Tibial artery (tissue), 4 donors: ENCODE measurements at places on chromosomes 11 and 22.

- no peak overlapping the region for H3K4me3 ChIP-seq
- no peak overlapping the region for H3K27ac ChIP-seq
- no peaks in the 10 kb centered on the region for H3K36me3 ChIP-seq
- no peaks in the 10 kb centered on the region for H3K4me1 ChIP-seq
These were observed 1232.2 kb downstream of the BRD1 start for GRCh38 chr22:48595511-48595905.

DNA sequence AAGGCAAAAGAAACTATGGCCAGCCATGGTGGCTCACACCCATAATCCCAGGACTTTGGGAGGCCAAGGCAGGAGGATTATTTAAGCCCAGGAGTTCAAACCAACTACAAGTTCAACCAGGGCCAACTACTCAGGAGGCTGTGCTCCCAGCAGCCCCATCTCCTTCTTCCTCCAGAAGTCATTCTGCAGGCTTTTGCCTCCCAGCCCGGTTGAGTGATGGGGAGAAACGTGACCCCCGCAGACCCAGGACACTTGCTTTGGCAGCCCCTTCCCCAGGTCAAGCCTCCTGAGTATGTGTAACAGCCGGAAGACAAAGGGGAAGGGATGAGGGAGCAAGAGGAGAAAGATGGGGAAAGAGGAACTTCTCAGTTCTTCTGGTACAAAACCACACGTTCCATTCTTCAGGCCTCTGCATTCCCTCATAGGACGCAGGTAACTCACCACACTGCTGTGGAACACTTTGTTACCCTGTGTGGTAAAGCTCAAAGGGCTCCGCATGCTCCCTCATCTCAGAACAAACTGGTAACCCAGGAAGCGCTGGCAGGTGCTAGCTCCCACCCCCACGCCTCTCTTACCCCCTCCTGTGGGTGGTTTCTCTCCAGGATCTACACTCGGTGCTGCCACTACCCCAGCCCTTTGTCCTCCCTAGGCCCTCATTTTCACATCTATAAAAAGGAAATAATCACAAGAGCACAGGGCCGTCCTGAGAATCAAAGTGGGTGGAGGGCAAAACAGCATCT lies 4.0 kb downstream of the SULT4A1 start:
- H3K36me3 ChIP-seq, result no peaks in the 10 kb centered on the region
- H3K4me3 ChIP-seq, result no peak overlapping the region
- no peak overlapping the region for H3K27ac ChIP-seq
- no peaks in the 10 kb centered on the region for H3K4me1 ChIP-seq
- DNase-seq, result peak; percentile 20

DNA sequence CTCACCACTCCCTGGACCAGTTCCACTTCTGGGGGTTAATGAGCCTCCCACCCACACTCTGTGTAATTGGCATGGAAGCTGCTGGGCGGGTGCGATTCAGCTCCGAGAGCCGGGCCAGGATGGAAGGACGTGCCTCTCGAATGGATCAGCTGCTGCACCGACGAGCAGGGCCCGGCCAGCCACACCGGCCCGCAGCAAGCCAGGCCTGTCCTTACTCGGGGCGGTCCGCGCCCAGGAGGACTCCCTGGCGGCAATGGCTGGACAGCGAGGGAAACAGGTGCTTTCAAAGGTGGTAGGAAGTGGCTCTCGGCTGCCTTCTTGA lies 4.3 kb upstream of the SHISAL1 start:
- no peak for DNase-seq
- no peak overlapping the region for H3K4me3 ChIP-seq
- H3K36me3 ChIP-seq, result no peaks in the 10 kb centered on the region
- no peaks in the 10 kb centered on the region for H3K4me1 ChIP-seq
- H3K27ac ChIP-seq, result no peak overlapping the region

- no peak for DNase-seq
- no peaks in the 10 kb centered on the region for H3K36me3 ChIP-seq
- H3K27me3 ChIP-seq, result peaks cover 57% of the 10 kb centered on the region
- H3K4me1 ChIP-seq, result peaks cover 11% of the 10 kb centered on the region
- no peak overlapping the region for H3K4me3 ChIP-seq
These were observed 3.0 kb downstream of the SSTR3 start for GRCh38 chr22:37209140-37209845.

GRCh38 chr11:41895081-41895480 lies 435.6 kb upstream of the LRRC4C start:
- no peak overlapping the region for H3K4me3 ChIP-seq
- no peaks in the 10 kb centered on the region for H3K27me3 ChIP-seq
- no peaks in the 10 kb centered on the region for H3K36me3 ChIP-seq

DNA sequence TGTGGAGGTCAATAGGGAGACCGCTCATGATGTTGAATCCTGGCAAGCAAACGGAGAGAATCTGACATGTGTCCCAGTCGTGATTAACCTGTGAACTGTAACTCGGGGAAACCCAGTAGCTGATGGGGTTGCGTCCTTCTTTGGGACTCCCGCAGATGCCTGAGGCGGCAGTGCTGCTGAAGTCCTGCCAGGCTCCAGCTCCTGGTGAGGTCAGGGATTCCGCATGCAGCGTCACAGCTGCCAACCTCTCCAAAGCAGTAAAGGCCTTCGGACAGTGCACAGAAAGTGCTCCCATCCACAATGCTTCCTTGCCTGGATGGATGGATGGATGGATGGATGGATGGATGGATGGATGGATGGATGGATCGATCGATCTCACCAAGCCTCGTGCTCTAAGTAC lies 13.5 kb downstream of the KCNQ1 start:
- H3K36me3 ChIP-seq, result no peaks in the 10 kb centered on the region
- no peak overlapping the region for H3K4me3 ChIP-seq
- no peaks in the 10 kb centered on the region for H3K27me3 ChIP-seq
- DNase-seq, result no peak
- H3K4me1 ChIP-seq, result no peaks in the 10 kb centered on the region

DNA sequence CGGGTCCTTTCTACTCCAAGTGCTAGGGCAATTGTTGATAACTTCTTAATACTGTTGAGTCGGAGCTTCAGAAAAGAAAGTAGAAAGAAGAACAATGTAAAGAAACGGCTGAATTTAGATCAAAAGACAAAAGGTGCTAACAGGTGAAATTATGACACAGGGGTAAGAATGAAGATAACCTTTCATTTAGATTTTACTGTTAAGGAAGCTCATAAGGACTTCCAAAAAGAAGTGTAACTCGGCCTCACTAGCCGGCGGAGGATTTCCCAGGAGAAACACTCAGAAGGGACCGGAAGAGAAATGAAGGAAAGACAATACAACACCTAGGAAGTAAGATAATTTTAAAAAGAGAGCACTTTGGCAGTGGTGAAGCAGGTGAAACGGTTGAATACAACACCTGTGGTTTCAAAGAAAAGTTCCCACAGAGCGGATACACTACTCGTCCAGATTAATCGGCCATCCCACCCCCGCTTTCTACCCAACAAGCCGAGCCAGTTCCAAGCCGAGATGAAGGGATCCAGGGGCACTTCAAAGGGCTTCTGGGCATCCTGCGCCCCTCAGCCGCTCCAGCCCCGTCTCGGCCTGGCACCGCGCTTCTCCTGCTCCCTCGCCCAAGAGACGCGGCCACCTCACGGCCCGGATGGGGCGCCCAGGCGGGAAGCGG lies 737 bp downstream of the PPP2R1B start:
- H3K36me3 ChIP-seq, result peaks cover 39% of the 10 kb centered on the region
- no peaks in the 10 kb centered on the region for H3K27me3 ChIP-seq
- DNase-seq, result peak; percentile 21
- H3K27ac ChIP-seq, result peak overlapping the region; percentile 96
- no peaks in the 10 kb centered on the region for H3K4me1 ChIP-seq
- peak overlapping the region; percentile 81 for H3K4me3 ChIP-seq

- H3K4me3 ChIP-seq, result no peak overlapping the region
- peaks cover 25% of the 10 kb centered on the region for H3K4me1 ChIP-seq
- no peak for DNase-seq
- no peaks in the 10 kb centered on the region for H3K36me3 ChIP-seq
These were observed 2.0 kb downstream of the GGA1 start for GRCh38 chr22:37610480-37611129.

DNA sequence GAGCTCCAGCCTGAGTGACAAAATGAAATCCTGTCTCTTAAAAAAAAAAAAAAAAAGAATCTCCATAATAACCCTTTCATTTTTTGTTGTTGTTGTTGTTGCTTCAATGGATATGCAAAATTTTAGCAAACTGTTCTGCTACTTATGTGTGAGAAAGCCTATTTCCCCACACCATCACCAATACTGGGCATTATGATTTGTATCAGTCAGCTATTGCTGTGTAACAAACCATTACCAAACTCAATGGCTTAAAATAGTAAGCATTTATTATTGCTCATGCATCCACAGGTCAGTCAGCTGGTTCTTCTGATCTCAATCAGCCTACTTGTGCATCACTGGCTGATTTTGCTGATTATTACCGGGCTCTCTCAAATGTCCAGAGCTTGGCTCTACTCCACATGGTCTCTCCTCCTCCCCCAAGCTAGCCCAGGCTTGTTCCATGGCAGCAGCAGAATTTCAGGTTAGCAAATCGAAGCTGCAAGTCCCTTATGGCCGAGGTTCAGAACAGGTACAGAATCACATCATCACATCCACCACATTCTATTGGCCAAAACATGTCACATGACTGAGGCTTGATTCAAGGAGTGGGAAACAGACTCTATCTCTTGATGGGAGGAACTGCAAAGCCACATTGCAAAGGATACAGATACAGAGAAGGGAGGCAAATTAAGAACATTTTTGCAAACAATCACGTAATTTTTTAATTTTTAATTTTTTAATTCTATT lies 135.1 kb downstream of the MN1 start:
- H3K36me3 ChIP-seq, result no peaks in the 10 kb centered on the region
- no peaks in the 10 kb centered on the region for H3K27me3 ChIP-seq
- peak overlapping the region; percentile 34 for H3K27ac ChIP-seq
- H3K4me3 ChIP-seq, result no peak overlapping the region
- peaks cover 59% of the 10 kb centered on the region for H3K4me1 ChIP-seq

- no peak overlapping the region for H3K27ac ChIP-seq
- no peak for DNase-seq
- no peaks in the 10 kb centered on the region for H3K27me3 ChIP-seq
- no peaks in the 10 kb centered on the region for H3K4me1 ChIP-seq
- H3K36me3 ChIP-seq, result no peaks in the 10 kb centered on the region
These were observed 1.9 kb upstream of the MOGAT2 start for GRCh38 chr11:75715688-75716087.

GRCh38 chr11:60957188-60957587 lies 5.2 kb upstream of the SLC15A3 start:
- H3K4me1 ChIP-seq, result no peaks in the 10 kb centered on the region
- H3K4me3 ChIP-seq, result no peak overlapping the region
- no peak overlapping the region for H3K27ac ChIP-seq

DNA sequence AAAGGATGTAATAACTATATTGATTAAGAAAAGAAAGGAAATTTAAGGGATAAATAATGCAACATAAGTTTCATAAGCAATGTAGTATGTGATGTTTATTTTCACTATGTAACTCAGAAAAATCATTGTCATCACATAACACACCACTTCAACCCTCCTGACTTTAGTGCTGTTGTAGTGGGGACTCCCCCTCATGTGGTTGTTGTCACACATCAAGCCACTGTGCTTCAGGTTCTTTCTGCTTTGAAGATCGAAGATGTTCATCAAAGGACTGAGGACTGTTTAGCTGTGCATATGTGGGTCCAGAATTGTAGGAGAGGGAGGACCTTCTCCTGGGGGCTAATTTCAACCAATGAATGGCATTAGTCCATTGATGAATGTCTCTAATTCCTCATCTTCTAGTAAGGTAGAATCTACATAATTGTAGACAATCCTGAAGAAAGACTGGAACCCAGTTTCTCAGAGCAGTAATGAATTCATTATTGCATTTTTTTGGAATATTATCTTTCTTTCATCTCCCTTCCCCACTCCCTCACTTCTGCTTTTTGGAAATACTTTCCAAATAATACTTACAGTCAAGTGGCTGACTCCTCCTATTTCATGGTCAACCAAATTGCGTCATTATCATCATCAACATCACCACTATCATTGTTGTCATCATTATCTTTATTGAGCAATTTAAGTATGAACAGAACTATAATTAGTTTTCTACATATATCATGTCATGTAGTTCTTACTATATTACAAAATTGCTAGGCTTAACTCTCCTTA lies 9.8 kb upstream of the CARD16 start:
- H3K27ac ChIP-seq, result no peak overlapping the region
- H3K36me3 ChIP-seq, result no peaks in the 10 kb centered on the region
- DNase-seq, result no peak
- H3K4me3 ChIP-seq, result no peak overlapping the region
- no peaks in the 10 kb centered on the region for H3K4me1 ChIP-seq

DNA sequence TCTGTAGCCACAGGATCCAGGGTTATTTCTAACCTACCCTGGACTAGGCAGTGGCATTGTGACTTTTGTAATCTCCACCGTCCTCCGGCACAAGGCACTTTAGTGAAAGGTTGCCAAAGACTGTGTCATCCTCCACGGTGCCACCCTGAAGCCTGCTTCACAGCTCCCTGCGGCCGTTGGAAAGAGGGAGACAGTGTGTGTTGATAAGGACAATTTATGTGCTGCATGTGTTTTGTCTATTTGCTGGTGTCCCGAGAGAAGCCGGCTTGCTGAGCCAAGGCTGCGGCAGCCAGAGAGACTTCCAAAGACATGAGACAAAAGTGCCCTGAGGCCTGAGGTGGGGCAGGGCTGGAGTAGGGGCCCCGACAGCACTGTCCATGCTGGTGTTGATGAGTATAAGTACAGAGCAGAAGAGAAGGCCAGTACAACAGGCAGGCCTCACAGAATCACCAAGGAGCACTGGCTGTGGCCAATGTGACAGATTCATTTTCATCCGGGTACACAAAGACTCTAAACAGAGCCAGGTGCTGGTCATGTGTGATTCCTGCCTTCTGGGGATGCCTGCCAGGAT lies 40.9 kb downstream of the GALNT18 start:
- H3K27ac ChIP-seq, result peak overlapping the region; percentile 55
- no peaks in the 10 kb centered on the region for H3K27me3 ChIP-seq
- no peak for DNase-seq
- peaks cover 44% of the 10 kb centered on the region for H3K4me1 ChIP-seq

- DNase-seq, result no peak
- H3K4me3 ChIP-seq, result no peak overlapping the region
- no peaks in the 10 kb centered on the region for H3K4me1 ChIP-seq
- peak overlapping the region; percentile 87 for H3K27ac ChIP-seq
- H3K36me3 ChIP-seq, result peaks cover 12% of the 10 kb centered on the region
These were observed 5.5 kb downstream of the PRSS23 start for GRCh38 chr11:86805873-86806310.

- no peak overlapping the region for H3K27ac ChIP-seq
- DNase-seq, result no peak
- H3K4me1 ChIP-seq, result no peaks in the 10 kb centered on the region
- H3K4me3 ChIP-seq, result no peak overlapping the region
- no peaks in the 10 kb centered on the region for H3K36me3 ChIP-seq
- H3K27me3 ChIP-seq, result no peaks in the 10 kb centered on the region
These were observed 175.6 kb upstream of the TENM4 start for GRCh38 chr11:79616392-79616851.

GRCh38 chr11:109347304-109347703 lies 74.7 kb upstream of the C11orf87 start:
- no peak overlapping the region for H3K4me3 ChIP-seq
- H3K27ac ChIP-seq, result no peak overlapping the region
- H3K4me1 ChIP-seq, result no peaks in the 10 kb centered on the region
- no peaks in the 10 kb centered on the region for H3K36me3 ChIP-seq
- H3K27me3 ChIP-seq, result no peaks in the 10 kb centered on the region
- no peak for DNase-seq
